ENCODE measurements at places on chromosomes 4 and X.

GRCh38 chr4:104015680-104016079, 295.9 kb upstream of the TACR3 start:
- no peak for DNase-seq

- no peak for DNase-seq
These were observed 43.5 kb downstream of the PRKX start for GRCh38 chrX:3669841-3670475.

GRCh38 chr4:38322714-38323113, 341.3 kb upstream of the KLF3 start:
- DNase-seq: peak; percentile 71

DNA sequence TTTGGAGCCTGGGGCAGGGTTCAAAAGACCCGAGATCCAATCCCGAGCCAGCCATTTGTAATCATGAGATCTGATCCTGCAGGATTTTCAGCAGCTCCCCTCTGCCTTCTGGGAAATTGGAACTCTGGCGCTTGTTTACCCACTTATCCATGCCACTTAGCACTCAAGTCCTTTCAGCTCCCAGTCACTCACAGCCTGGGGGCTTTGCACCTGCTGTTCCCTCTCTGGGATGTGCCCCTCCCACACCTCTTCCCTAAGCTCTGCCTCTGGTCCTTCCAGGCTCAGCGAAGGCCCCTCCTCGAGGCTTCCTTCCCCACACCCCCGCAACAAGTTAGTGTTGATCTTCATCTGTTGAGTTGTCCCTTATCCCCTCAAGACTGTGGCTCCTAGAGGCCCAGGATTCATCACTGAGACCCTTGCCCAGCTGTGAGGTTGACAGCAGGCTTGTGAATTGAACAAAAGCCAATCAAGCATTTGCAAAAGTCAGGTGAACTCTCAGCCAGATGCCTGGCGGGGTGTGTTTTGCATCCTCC, 99.1 kb upstream of the AFAP1 start:
- DNase-seq: no peak

DNA sequence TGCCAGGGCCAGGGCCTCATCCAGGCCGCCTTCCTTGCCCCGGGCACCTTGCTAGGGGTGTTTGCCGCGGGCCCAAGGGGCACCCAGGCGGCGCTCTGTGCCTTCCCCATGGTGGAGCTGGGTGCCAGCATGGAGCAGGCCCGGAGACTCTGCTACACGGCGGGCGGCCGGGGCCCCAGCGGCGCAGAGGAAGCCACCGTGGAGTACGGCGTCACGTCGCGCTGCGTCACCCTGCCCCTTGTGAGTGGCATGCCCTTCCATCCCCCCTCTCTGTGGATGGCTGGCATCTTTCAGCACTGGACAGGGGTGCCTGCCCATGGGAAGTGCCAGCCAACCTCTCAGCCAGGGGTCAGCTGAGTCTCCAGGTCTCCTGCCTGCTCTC, 3.6 kb downstream of the PLXNB3 start:
- peak; percentile 12 for DNase-seq

DNA sequence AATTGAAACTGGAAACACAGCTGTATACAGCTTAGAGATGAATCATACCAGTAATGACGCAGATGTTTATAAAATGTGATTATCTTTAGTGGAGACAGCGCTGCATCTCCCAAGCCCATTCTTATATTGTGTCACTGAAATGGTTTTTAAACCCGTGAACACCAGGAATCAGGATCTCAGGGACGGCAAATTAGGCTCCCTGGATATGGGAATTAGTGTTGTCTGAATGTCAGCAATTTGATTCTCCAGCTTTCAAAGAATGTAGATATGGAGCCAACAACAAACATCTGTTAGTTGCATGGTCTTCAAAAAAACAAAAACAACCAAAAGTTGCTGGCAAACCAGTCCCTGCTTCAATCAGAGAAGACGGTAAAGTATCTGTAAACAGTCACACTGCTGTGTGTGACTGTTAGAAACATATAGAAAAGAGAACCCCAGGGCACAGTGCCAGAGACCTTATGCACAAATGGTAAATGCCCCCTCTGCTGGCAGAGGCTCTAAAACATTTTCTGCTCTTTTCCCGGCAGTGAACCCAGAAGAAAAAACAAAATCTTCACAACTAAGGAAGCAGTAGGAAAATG, 351.9 kb upstream of the FTHL17 start:
- DNase-seq: peak; percentile 61

GRCh38 chr4:23028875-23029274, 336.1 kb downstream of the GBA3 start:
- DNase-seq: no peak

GRCh38 chr4:925771-926500, 6.2 kb downstream of the GAK start:
- DNase-seq: no peak

GRCh38 chrX:40637687-40638086, 9.7 kb downstream of the CXorf38 start:
- no peak for DNase-seq

DNA sequence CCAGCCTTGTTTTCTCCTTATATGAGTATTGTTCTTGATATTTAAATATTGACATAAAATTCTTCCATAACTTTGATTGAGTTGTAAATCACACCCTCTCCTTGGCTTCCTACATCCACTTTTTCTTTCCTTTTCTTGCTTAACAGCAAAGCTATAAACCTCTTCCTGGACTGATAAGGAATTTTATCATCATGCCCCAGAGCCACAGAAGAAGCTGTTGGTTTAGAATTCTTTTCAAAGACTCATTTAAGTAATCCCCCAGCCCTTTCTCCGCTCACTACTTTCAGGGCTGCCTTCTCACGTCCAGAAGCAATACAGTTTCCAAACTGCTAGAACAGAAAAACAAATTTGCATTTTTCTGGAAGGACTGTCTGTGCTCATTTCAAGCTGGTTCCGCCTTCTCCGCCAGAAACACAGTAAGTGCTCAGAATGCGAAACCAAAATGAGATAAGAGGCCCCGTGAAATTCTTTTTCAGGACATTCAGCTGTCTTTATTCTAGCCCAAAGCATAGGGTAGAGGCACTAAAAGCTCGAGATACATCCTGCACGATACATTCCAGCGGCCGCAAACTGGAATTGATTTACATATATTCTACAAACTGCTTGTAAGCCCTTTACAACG, 849 bp downstream of the MID1 start:
- DNase-seq: no peak

GRCh38 chr4:112288455-112288854, 2.8 kb upstream of the TIFA start:
- no peak for DNase-seq

- peak; percentile 66 for DNase-seq
These were observed 430.7 kb downstream of the IDS start for GRCh38 chrX:149074398-149074797.

DNA sequence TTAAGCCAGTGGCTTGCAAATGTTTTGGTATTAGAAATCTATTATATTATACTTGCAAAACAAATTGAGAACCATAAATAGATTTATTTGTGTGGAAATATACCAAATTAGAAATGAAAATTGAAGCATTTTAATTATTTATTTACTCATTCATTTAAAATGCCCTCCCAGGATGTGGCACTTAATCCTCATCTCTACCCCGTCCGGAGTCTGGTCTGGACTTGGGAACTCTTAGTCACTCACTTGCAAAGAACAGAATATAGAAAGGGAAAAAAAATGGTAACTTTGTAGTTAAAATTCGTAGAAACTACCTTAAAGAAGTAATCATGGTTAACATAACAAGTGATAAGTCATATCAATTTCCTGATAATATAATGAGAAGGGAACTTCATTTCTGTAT, 775.9 kb upstream of the INTU start:
- DNase-seq: no peak

- no peak for DNase-seq
These were observed 39.6 kb downstream of the TRIML1 start for GRCh38 chr4:188178806-188179205.

DNA sequence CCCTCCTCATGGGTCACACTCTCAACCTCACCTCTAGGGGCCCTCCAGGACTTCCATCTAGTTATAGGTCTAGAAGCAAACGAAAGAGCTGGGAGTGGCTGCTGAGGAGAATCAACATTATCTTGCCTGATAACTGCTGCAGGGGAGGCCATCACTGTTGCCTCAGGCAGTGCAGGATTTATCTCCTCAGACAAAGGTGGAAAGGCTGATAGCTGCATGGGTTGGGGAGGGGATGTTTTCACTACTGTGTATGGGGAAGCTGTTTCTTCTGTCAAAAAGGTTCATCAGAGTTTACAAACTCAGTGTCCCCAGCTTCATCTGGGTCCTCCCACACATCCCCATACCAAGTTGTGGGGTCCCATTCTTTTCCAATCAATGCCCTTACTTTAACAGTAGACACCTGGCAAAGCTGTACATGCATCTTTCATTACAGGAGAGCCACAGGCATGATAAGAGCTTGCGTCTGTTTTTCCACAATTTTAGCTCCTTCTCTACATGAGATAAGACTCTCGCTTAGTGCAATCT, 17.6 kb upstream of the PRDM8 start:
- DNase-seq: no peak

- DNase-seq: no peak
These were observed 238.7 kb downstream of the DHRSX start for GRCh38 chrX:2261831-2262667.

GRCh38 chrX:17471861-17472260, 96.9 kb downstream of the NHS start:
- DNase-seq: no peak

DNA sequence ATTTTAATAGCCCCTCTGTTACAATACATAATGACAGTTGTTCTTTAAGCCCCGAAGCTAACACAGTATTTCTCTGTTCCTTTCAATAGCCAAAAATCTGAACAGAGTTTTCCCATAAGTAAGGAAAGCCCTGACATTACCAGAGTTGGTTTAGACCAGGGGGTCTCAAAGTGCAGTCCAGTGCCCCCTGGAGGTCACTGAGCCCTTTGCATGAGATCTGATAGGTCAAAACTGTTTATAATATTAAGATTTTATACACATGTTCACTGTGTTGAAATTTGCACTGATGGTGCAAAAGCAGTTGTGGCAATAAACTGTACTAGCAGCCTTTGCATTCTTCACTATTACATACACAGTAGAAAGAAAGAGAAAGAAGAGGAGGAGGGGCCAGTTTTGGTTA, 177.1 kb downstream of the SPANXN3 start:
- no peak for DNase-seq

DNA sequence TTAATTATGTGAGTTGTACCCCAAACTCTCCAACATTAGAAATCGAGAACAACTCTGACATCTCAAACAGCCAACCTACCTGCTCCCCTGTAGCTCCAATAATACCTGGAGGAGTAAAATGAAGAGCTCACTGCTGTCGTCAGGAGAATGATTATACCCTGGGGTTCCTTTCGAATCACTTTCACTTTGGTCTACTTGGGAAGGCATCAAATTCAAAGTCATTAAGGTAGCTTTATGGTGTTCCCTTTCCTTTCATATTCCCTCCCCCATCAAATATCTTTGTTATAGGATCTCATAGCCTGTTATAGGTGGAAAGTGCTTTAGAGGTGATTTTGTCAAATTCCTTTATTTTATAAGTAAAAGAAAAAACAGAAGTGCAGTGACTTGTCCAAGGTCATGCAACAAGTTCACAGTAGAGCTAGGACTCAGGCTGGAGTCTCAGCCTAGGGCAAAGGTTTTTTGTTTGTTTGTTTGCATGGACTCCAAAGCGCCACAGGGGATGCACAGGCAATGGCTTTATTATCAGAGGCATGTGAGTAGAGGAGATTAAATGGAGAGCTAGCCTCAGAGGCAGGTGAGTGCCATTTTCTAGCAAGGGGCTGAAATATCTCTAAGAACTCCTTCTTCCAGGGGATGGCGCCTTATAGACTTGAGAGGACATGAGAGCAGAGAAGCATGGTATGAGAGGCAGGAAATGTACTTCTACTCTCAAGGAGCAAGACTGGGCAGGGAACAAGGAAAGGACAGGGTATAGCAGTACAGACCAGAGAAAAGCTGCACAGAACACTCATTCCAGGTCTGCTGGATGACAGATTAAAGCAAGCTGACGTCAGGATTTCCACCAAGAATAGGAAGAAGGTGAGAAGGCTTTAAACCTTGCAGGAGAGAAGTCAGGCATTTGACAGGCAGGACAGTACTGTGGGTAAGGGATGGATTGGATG, 262.1 kb upstream of the GPC4 start:
- no peak for DNase-seq

DNA sequence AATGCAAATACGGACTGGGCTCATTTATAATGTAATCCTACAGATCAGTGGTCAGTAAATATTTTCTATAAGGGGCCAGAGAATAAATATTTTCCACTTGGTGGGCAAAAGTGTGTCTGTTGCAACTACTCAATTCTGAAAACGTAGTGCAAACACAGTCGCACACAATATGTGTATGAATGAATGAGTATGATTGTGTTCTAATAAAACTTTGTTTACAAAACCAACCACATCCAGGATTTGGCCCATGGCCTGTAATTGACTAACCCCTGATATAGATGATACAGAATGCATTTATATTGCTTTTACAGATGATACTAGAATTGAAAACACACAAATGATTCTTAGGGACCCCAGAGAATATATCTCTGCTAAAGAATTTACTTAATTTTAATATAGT, 197.6 kb downstream of the ASB9 start:
- no peak for DNase-seq

DNA sequence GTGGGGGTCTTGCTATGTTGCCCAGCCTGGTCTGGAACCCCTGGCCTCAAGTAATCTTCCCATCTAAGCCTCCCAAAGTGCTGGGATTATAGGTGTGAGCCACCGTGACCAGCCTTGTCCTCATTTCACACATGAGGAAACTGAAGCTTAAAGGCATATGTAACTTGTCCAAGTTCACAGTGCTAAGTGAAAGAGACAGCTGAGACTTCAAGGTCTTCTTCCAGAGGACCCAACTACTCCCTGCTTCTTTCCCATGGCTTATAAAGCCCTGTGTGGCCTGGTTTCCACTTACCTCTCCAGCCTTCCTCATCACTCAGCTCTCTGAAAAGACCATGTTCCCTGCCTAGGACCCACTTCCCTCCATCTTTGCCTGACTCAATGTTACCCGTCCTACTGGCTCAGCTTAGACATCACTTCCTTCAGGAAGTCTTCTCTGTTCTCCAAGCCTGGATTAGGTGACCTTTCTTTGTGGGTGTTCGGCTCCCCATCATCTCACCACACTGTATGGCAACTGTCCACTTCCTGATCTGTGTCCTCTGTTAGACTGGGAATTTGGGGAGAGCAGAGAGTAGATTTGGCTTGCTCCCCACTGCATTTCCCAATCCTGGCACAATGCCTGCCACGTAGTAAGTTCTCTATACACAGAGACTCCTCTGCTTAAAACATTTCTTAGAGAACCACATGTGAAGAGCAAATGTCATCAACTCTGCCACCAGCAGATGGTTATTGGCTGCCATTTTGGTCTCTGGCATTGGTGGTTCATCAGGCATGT, 30.4 kb upstream of the LAMP2 start:
- DNase-seq: no peak

GRCh38 chr4:17009871-17010367, 111.5 kb upstream of the LDB2 start:
- no peak for DNase-seq

DNA sequence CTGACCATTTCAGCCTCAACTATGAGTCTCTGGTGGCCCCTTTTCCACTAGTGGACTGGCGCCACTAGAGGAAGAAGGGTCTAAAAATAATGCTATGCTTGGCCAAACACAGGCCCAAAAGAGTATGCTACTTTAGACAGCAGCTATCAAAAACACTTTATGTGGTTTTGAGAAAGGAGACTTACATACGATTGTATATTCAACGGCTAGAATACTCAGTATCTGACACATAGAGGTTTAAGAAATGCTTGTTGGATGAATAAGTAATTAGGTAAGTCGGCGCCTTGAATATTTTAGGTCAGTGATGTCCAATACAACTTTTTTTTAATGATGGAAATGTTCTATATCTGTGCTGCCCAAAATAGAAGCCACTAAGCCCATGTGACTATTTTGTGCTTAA, 25.7 kb upstream of the TMPRSS11A start:
- no peak for DNase-seq
